ENCODE measurements at places on chromosomes 5 and 9.

DNA sequence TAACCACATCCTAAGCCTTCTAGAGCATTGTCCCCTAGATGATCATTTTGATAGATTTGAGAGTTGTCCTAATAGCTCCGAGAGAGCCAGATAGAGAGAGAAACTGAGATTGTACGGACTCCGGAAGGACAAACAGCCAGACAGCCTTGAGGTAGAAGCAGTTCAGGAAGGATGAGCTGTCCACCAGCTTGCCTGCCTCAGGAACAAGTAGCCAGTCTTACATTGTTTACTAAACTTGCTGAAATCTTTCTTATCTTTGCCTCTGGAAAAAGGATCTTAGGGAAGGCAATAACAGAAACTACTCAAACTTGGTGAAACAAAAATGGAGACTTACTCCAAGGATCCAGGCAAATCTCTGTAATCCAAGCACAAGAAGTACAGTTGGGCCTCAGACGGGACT is 39.0 kb upstream of the SAP30L start:
- no peak for DNase-seq

- DNase-seq, result no peak
Observed at GRCh38 chr9:34267660-34268059, 61.4 kb downstream of the KIF24 start.

DNA sequence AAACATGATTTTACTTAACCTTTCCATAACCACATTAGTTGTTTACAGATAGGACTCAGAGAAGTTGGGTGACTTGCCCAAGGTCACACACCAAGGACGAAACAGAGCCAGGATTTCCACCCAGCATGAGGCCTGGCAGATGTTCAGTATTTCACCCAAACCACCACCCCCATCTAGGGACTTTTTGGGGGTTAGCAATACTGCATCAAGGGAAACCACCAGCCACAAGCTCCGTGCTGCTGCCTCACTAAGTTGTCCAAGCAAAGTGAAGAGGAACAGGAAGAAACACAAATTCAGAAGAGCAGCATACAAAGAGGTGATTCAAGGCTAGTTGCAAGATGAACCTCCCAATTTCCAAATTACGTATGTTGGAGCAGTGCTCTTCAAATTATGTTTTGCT is 219.6 kb upstream of the RORB start:
- no peak for DNase-seq

DNA sequence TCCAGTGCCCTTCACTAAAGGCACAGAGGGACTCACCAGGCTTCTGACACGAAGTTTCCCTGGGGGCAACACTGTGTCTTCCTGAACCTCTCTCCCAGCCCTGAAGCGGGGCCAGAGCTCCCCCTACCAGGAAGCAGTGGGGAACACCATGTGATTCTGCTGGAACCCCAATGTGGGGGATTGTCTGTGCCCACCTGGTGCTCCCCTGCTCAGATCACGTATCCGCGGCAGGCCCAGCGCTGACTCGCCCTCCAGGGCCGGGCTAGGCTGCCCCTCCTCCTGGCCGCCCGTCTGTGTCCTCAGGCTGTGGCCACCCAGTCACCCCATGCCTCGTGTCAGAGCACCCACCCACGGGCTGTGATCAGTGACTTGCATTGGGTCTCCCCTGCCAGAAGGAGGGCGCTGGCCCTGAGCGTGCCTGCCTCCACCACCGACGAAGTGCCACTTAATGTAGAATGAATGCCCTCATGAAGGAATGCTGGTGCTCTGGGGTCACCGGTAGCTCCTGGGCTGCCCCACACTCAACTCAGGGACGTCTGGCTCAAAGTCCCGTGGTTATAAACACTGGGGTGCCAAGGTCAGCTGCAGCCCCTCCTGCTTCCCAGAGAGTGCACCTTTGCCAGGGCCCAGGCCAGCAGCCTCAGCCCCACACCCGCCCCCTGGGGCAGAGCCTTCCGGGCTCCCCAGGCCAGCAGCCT is 22.1 kb downstream of the SARDH start:
- DNase-seq, result no peak

GRCh38 chr5:27821681-27822080 is 783.3 kb upstream of the CDH9 start:
- DNase-seq, result no peak

GRCh38 chr5:129459450-129459776 is 685 bp upstream of the ADAMTS19 start:
- DNase-seq, result no peak

GRCh38 chr5:80069918-80070318 is 34.8 kb downstream of the THBS4 start:
- DNase-seq, result no peak

GRCh38 chr9:107832871-107833270 is 343.3 kb upstream of the KLF4 start:
- no peak for DNase-seq

- DNase-seq, result no peak
Observed at GRCh38 chr5:83471405-83472212, at the start of gene VCAN. Gene VCAN (plus strand): TSS chr5:83471744. CDS start chr5:83483519, 11,775 bp downstream.

Data from SHP77 treated with DMSO at 0.1 percent for 48 hours (cell line).